Occipital lobe (tissue), 3 donors: ENCODE measurements at places on chromosomes 13 and 19.

GRCh38 chr19:50384685-50385535 is 763 bp downstream of the POLD1 start:
- DNase-seq: no peak

GRCh38 chr19:802498-803098 is 5.3 kb downstream of the PTBP1 start:
- no peak for DNase-seq

GRCh38 chr13:62678039-62678438 is 1262.4 kb upstream of the PCDH20 start:
- no peak for DNase-seq

DNA sequence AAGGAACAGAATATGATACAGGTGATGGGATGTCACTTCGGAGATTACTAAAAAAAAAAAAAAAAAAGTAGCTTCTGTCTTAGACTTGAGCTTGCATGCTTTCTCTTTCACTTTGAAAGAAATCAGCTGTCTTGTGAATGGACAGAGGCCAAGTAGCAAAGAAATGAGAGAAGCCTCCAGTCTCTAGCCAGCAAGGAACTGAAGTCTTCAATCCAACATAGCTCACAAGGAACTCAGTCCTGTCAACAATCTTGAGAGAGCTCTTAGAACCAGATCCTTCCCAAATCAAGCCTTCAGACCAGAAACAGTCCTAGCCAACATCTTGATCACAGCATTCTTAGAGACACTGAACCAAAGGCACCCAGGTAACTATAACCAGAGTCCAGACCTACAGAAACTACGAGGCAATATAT is 7.7 kb downstream of the N4BP2L2 start:
- no peak for DNase-seq

DNA sequence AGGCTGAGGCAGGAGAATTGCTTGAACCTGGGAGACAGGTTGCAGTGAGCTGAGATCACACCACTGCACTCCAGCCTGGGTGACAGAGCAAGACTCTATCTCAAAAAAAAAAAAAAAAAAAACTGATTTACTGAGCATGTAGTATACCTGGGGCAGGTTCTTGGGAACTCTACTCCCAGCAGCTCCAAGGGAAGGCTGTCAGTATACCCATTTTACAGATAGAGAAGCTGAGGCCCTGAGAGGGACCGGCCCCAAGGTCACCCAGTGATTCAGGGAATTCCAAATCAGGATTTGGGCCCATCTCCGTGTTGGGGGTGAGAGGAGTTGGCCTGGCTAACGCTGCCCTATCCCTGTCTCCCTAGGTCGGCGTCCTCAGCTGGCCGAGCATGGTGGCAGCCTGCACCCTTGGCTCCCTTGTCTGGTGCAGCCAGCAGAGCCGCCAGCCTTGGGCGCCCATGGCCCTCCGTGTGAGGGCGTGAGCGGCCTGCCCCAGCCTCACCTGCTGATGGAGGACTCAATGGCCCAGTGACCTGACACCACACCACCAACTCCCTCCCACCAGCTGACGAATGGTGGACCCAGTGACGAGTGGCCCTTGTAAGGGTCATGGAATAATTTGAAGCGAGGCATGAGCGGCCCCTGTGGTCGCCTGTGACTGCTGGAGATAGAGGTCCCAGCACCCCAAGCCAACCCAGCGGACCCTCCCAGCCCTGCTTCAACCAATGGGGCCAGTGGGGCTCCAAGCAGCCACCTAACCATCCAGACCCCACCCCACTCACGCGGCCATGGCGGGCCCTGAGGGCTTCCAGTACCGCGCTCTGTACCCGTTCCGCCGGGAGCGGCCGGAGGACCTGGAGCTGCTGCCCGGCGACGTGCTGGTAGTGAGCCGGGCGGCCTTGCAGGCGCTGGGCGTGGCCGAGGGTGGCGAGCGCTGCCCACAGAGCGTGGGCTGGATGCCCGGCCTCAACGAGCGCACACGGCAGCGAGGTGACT is 2.4 kb downstream of the PIK3R2 start:
- DNase-seq: no peak

DNA sequence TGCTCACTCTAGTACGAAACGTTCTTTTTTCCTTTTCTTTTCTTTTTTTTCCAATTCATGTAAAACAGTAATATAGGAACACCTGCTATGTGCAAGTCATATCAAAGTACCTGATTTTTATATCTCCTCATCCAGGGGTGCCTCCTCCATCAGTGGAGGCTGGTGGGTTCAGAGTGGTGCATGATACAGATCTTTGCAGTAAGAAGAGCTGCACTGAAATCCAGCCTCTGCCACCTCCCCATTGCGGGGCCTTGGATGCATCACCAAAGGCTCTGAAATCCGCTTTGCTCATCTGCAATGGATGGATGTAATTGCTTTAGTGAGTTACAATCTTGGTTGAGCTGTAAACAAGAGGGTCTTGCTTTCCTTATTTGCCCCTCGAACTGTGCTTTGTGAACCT is 38.3 kb downstream of the GPR12 start:
- DNase-seq: no peak

DNA sequence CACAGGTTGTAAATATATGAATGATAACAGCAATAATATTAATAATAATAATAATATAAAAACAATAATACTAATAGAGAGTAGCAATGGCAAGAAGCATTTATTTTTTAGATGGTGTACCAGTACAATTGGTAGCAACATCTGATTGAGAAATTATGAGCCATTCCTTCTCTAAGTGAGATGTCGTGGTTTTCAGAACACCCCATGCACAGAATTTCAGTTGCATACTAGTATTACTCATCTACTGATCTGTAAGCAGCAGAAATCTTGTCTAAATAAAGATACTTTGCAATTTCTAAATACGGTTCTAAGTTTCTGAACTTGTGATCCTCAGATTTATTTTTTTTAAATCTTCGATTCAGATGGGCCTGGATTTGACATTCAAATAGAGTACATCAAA is 788.0 kb upstream of the ATXN8OS start:
- no peak for DNase-seq

GRCh38 chr13:44340508-44340907 is 33.1 kb upstream of the SERP2 start:
- DNase-seq: no peak

- DNase-seq: no peak
These were observed 42.0 kb upstream of the MCF2L start for GRCh38 chr13:112926993-112927392.

- no peak for DNase-seq
These were observed 5.8 kb upstream of the DMKN start for GRCh38 chr19:35519291-35519690.

DNA sequence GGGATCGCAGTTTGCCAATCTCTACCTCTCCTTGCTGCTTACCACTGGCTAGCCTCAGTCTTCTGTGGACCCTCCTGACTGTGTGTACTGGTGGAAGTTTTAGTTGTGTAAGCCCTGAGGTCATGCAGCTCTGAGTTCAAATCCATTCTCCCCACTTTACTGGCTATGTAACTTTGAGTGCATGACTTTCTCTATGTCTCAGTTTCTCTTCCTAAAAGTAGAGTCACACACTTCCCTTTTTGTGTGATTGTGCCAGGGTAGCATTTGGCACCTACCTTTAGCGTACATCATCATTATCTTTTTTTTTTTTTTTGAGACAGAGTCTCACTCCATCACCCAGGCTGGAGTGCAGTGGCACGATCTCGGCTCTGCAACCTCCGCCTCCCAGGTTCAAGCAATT is 70.3 kb downstream of the MAP4K1 start:
- DNase-seq: no peak

- no peak for DNase-seq
These were observed 73.5 kb downstream of the CAB39L start for GRCh38 chr13:49370371-49370770.

DNA sequence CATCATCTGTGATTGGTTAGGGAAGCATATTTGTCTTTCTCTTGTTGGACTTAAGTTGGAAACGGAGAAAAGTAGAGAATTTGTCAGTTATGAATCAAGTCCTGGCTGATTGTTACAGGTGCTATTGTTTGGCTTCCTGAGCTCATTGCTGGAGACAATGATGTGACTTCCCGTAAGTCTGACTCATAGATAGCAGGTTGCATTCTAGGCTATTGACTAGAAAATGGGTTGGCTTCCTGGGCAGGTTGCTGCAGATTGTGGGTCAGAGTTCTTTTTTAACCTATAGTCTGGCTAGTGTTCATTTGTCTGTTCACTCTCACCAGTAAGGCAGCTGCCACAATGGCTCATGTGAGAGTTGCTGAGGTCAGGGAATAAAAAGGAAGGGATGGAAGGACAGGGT is 101.5 kb downstream of the CCNA1 start:
- DNase-seq: no peak

DNA sequence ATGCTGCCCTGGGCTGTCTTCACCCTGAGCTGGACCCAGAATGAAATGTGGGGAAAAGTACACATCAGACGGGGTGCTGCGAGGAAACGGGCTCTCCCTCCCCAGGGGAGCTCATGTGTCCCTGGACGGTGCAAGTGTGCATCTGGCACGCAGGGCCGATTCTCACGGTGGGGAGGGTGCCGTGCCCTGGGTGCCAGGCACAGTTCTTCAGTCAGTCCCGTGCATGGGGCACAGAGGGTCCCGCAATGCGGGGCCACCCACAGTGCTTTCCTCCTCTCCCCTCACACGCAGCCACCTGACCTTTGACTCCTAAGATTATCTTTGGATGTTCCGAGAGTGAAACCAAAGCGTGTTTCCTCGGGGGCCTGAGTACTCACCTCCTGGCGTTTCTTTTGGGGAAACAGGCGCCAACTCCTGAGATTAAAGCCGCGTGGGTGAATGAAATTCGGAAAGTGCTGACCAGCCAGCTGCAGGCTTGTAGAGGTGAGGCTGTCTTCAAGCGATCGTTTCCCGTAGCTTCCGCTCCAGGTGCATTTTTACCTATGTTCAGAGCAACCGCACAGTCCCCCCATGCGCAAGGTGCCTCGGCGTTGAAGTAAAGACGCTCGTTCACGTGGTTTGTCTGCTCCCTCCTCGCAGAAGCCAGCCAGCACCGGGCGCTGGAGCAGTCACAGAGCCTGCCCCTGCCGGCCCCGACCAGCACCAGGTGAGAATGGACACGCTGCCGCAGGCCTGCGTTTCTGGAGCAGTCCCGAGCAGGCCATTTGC is 17.5 kb upstream of the F7 start:
- no peak for DNase-seq

DNA sequence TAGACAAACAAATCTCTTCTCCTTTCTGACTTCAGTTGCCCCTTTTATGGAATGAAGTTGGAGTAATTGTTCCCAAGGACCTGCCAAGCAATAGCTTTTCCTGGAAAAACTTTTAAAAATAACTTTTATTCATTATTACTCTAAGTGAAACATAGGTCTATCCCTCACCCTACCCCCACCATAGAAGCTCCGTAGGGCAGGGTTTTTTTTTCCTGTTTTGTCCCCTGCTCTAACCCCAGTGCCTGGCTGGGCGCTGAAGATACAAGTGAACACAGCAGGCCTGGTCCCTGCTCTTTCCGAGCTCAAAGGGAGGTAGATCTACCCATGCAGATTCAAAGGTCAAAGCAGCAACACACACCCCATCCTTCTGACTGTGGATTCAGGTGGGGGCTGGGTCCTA is 8.7 kb upstream of the GNG8 start:
- DNase-seq: no peak

GRCh38 chr13:59337070-59337469 is 826.7 kb downstream of the DIAPH3 start:
- DNase-seq: no peak

DNA sequence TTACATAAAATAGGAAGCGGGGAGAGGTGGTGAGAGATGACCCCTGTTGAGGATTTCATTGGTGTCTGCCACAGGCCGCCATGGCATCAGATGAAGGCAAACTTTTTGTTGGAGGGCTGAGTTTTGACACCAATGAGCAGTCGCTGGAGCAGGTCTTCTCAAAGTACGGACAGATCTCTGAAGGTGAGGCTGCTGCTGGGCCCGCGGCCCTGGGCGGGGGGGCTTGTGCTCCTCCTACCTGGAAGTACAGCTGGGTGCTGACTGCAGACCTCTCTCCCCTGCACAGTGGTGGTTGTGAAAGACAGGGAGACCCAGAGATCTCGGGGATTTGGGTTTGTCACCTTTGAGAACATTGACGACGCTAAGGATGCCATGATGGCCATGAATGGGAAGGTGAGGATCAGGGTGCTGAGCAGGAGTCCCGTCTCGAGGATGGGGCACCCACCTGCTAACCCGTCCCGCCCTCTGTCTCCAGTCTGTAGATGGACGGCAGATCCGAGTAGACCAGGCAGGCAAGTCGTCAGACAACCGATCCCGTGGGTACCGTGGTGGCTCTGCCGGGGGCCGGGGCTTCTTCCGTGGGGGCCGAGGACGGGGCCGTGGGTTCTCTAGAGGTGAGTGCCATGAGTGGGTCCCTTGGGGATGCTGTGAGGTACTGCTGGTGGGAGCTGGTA is 1.9 kb downstream of the CIRBP start:
- no peak for DNase-seq

DNA sequence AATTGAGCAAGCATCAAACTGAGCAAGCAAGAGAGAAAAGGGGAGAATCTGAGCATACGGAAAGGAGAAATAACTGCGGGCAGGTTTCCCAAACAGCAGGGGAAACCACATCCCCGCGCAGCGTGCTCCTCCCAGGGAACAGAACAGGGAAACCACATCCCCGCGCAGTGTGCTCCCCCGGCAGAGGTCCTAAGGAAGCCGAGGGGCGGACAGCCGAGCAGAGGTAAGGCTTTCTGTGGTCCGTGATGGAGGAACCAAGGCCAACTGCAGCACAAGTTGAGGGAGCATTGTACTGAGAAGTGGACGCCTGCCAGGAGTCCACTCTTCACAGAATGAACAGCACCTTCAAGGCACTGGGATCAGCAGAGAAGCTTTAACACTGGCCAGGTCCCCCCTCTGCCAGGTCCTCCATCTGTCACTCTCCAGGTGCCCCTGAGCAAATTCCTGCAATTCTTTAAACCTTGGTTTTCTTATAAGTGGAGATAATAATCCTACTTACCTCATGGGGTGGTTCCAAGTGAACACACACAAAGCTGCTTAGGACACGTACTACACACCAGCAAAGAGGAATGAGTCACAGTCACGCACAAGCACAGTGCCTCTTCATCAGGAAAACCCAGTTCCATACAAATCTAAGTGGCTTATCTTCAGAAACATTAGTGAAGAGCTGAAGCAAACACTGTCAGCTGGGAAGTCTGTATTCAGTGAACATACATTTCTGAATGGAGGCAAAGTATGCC is 23.0 kb upstream of the LAMP1 start:
- no peak for DNase-seq

DNA sequence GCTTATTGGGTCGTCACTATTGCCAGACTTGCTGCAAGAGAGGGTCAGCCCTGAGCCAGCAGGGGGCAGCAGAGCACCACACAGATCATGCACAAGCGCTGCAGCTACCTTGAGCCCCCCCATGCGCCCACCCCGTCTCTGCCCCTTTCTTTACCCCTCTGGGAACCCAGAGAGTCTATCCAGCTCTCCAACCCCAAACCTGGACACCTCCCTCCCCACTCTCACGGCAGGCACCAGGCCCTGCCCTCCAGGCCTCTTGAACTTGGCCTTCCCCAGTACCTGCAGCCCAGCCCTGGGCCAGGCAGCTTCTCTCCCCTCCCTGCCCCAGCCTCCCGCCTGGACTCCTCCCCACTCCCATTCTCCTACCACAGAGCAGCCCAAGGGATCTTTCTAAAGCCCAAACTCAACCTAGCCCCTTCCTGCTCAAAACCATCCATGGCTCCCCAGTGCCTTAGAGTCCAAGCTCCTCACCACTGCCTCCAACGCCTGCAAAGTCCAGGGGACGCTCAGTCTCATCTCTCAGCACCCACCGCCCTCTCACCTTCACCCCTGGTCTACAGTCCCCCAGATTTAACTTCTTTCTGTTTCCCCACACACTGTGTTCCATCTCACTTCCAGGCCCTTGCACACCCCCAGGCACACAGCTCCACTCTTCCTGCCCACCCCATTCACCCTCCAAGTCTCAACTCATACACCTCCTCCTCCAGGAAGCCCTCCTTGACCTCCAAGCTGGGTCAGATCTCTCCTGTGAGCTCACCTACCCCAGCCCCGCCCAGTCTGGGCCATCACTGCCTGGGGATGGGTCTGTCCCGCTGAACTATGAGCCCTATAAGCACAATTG is 9.4 kb upstream of the CEACAM16 start:
- DNase-seq: peak; percentile 20
